ENCODE measurements at places on chromosomes 5 and 9.

DNA sequence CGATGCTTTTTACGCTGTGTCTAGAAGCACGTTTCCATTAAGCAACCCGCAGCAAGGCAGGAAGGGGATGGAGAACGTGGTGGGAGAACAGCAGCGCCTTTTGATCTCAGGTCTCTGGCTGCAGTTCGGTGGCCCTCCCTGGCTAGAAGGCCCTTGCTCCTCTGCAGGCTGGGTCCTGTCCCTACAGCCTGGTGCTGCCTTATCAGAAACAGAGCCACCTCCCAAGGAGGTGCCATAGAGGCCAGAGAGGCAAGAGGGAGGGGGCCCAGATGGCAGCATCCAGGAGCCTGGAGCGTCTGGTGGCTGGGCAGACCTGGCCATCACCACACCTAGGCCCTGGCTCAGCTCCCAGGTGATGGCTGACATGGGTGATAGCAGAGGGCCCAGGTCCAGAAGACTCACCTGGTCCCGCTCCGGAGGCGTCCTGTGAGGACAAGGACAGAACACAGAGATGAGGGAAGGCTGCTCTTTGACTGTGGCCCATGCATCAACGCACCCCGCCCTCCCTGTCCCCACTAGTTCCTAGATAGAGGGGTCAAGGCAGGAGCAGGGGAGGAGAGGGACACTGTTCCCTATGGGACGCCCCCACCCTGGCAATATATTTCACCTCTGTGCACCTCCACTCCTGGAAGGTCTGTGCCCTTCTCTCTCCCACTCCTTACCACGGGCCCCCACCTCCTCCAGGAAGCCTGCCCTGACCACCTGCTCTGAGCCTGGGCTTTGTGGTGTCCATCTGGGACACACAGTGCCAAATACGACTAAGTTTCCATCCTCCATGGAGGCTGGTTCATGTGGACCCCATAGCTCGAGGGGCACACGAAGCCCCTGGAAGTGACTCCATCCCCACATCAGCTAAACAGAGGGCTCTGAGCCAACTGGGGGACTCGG is 41.6 kb upstream of the SARDH start:
- DNase-seq: no peak

DNA sequence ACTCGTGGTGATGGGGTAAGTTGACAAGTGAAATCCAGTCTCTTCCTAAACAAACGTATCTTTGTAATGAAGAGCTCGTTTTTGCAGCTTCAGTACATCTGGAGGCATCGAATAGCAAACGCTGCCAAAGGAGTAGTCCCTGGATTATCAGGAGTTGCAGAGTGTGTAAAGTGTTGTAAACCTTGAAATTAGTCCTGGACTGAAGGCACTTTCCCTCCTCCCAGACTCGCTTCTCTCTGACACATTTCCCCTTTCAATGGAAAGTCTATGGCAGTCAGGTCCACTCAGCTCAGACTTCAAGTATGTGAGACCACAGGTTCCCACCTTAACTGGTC is 1.5 kb upstream of the PBX3 start:
- no peak for DNase-seq

GRCh38 chr5:6484446-6484845 is 35.8 kb downstream of the UBE2QL1 start:
- DNase-seq: no peak

GRCh38 chr5:150606476-150606875 is 34.0 kb upstream of the SYNPO start:
- no peak for DNase-seq

DNA sequence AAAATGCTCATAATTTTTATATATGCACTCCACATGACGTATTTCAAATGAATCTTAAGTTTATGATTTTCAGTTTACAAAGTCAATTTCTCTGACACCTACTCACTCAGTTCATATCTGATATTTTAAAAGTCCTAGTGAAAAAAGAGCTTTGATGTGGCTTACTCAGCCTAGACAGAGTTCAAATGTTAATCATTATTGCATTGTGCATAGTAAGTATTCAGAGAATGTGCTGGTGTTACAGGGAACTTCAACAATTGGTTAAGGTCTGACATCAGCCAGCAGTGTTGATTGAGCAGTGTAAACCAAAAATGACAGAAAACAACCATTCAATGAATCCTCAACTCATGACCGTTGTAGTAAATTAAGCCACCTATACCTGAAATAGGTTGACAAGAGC is 147.2 kb upstream of the LHFPL2 start:
- no peak for DNase-seq

- no peak for DNase-seq
These were observed 216.1 kb downstream of the NFIB start for GRCh38 chr9:14097666-14098415.

GRCh38 chr9:21709464-21710058 is 92.9 kb upstream of the MTAP start:
- DNase-seq: no peak

DNA sequence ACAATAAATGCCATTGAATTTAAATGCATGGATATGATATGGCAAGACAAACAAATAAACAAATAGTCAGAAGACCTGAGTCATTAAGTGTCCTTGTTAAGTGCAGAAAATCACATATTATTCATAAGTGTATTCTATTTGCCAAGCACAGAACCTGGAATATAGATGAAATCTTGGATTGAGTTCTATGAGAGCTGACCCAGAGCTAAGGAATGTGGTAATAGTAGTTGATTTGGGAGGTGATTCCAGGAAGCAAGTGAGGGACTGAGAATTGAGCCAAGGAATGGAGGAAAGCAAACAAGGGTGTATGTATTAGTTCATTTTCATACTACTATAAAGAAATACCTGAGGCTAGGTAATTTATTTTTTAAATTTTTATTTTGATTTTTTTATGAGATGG is 208.9 kb downstream of the TRIM32 start:
- DNase-seq: no peak

- DNase-seq: no peak
These were observed 527.8 kb downstream of the KCTD16 start for GRCh38 chr5:144698484-144698883.

GRCh38 chr5:40578501-40579451 is 100.9 kb upstream of the PTGER4 start:
- no peak for DNase-seq

GRCh38 chr5:117473165-117473564 is 898.5 kb upstream of the SEMA6A start:
- no peak for DNase-seq

DNA sequence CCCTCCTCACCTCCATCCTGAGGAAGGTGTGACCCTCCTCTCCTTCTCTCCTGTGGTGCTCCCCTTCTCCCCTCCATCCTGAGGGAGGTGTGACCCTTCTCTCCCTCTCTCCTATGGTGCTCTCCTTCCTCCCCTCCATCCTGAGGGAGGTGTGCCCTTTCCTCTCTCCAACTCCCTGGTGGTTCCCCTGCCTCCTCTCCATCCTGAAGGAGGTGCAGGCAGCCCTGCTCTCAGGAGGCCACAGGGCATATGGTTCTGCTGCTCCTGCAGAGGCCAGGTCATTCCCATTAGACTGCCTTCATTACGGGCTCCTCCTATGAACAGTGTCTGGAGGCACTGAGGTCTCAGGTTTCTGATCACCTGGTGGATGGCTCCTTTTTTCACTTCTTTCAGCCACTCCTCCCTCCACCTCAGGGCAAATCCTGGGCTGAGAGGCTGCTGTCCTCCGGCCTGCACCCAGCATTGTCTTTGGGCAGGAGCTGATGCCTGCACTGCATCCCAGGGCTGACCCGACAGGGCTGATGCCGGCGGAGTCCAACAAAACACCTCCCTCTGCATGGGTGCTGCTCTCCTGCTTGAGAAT is 197.1 kb downstream of the MED10 start:
- DNase-seq: no peak

DNA sequence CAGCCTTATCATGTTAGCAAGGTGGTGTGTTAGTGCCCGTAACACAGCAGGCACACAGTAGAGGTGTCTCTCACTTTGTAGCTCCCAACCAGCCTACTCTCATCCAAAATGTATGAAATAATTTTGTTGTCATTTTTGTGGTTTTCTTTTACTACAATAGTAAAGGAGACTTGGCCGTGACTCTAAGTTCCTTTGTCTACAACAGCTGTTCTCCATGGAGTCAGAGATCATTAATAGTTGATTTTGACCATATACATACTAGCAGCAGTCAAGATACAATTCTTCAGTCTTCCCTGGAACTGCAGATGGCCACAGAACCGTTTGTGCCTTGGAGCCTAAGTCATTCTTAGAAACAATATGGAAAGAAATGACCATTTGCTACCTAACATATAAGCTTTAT is 567.1 kb downstream of the TLR4 start:
- no peak for DNase-seq

- no peak for DNase-seq
These were observed 421.6 kb upstream of the SGCD start for GRCh38 chr5:155905364-155905763.
